ENCODE measurements at places on chromosomes 7 and 10. TPM values are rescaled to one million over a fixed set of nuclear protein-coding genes. Genes with fewer than 3 reads are reported as not detected.
A peak's percentile ranks its signal among the peaks of the same experiment; 100 is the strongest.

GRCh38 chr10:47182934-47183703 is 116.9 kb upstream of the GDF10 start:
- H3K4me1 ChIP-seq, result no peaks in the 10 kb centered on the region
- H3K27me3 ChIP-seq, result no peaks in the 10 kb centered on the region
- no peak overlapping the region for H3K4me3 ChIP-seq
- no peak for DNase-seq
- no peaks in the 10 kb centered on the region for H3K36me3 ChIP-seq

Gene SNX10
- 5.4 TPM for total RNA-seq

Gene ASAH2B
- total RNA-seq, result 7.6 TPM

GRCh38 chr7:127782654-127783559 is 130.9 kb downstream of the SND1 start:
- DNase-seq, result peak; percentile 24
- peaks cover 12% of the 10 kb centered on the region for H3K4me1 ChIP-seq
- H3K27me3 ChIP-seq, result no peaks in the 10 kb centered on the region
- no peak overlapping the region for H3K27ac ChIP-seq

- H3K27ac ChIP-seq, result no peak overlapping the region
- H3K36me3 ChIP-seq, result no peaks in the 10 kb centered on the region
- DNase-seq, result no peak
- H3K4me1 ChIP-seq, result no peaks in the 10 kb centered on the region
- H3K4me3 ChIP-seq, result no peak overlapping the region
- no peaks in the 10 kb centered on the region for H3K27me3 ChIP-seq
These were observed 223.3 kb upstream of the NFE2L3 start for GRCh38 chr7:25928549-25929330.

Gene BRAF
- 24.1 TPM for total RNA-seq

GRCh38 chr7:121027761-121028669 is 39.5 kb downstream of the CPED1 start:
- no peaks in the 10 kb centered on the region for H3K27me3 ChIP-seq
- no peak overlapping the region for H3K27ac ChIP-seq
- no peaks in the 10 kb centered on the region for H3K36me3 ChIP-seq
- peak; percentile 33 for DNase-seq
- H3K4me1 ChIP-seq, result peaks cover 4% of the 10 kb centered on the region

- H3K36me3 ChIP-seq, result peaks cover 7% of the 10 kb centered on the region
- H3K4me3 ChIP-seq, result no peak overlapping the region
- no peak for DNase-seq
- H3K27me3 ChIP-seq, result no peaks in the 10 kb centered on the region
- H3K4me1 ChIP-seq, result no peaks in the 10 kb centered on the region
These were observed 146.6 kb downstream of the LCOR start for GRCh38 chr10:96978621-96979154.

DNA sequence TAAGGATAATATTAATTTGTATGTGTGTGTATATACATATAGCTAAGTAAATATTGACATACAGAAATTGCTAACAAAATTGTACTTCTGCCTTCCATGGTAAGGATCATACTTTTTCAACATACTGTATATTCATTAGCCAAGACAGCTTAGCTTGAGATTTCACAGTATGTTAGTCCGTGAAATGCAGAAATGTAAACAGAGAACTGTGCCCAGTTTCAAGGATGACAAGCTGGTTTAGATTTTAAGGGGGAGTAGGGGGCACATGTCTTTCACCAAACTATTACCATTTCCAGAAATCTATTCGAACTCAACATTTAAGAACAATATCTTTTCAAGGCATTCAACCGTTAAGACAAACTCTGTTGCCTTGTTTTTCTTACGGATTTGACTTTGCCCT is 182.2 kb downstream of the SORCS1 start:
- DNase-seq, result no peak
- no peaks in the 10 kb centered on the region for H3K36me3 ChIP-seq
- no peaks in the 10 kb centered on the region for H3K27me3 ChIP-seq
- H3K4me1 ChIP-seq, result no peaks in the 10 kb centered on the region

GRCh38 chr7:57256637-57257375 is 124.6 kb upstream of the ZNF479 start:
- H3K27me3 ChIP-seq, result no peaks in the 10 kb centered on the region
- H3K27ac ChIP-seq, result no peak overlapping the region
- DNase-seq, result no peak
- H3K4me3 ChIP-seq, result no peak overlapping the region

DNA sequence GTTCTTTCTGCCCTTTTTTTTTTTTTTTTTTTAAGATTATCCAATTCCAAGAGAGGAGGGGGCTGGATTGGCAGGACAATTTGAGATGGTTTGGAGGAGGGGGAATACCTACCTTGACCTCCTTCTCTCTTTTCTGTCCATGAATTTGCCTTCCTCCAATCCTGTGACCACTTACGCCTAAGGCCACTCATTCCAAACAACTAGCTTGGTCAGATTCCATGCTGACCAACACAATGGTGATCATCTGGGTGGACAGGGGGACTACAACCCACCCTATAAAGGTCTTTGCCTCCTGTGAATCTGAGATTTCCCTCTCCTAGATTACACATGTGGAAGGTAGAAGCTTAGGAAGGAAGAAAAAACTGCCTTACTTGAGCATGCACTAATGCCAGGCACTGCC is 2.3 kb upstream of the LDB1 start:
- H3K36me3 ChIP-seq, result no peaks in the 10 kb centered on the region
- peaks cover 34% of the 10 kb centered on the region for H3K4me1 ChIP-seq
- H3K4me3 ChIP-seq, result no peak overlapping the region
- H3K27ac ChIP-seq, result no peak overlapping the region

- no peaks in the 10 kb centered on the region for H3K27me3 ChIP-seq
- H3K27ac ChIP-seq, result no peak overlapping the region
These were observed 130.7 kb upstream of the SH2B2 start for GRCh38 chr7:102155821-102156441.

DNA sequence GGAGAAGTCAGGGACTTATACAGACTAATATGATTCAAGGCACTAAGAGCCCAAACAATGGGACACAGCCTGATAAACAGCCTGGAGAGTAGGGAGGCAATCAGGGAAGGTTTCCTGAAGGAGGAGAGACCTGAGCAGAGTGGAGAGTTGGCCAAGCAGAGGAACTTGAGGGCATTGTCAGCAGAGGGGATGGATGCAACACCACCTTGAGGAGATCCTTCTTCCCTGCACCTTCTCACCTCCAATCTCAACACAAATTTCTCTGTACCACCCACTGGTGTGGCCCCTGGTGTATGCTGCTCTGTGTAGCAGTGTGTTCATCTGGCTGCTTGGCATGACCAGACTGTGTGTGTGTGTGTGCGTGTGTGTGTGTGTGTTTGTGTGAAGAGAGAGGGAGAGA is 146.2 kb downstream of the WDR11 start:
- H3K27ac ChIP-seq, result no peak overlapping the region
- no peaks in the 10 kb centered on the region for H3K27me3 ChIP-seq
- no peaks in the 10 kb centered on the region for H3K4me1 ChIP-seq

Gene CNPY1
- total RNA-seq, result not detected

GRCh38 chr7:114645451-114645850 is 230.8 kb downstream of the FOXP2 start:
- no peak overlapping the region for H3K27ac ChIP-seq
- H3K4me3 ChIP-seq, result no peak overlapping the region
- H3K4me1 ChIP-seq, result no peaks in the 10 kb centered on the region
- no peaks in the 10 kb centered on the region for H3K36me3 ChIP-seq
- H3K27me3 ChIP-seq, result no peaks in the 10 kb centered on the region
- no peak for DNase-seq

GRCh38 chr10:86260564-86260963 is 106.0 kb downstream of the GRID1 start:
- no peak overlapping the region for H3K4me3 ChIP-seq
- H3K4me1 ChIP-seq, result peaks cover 3% of the 10 kb centered on the region
- H3K27me3 ChIP-seq, result peaks cover 6% of the 10 kb centered on the region
- H3K36me3 ChIP-seq, result no peaks in the 10 kb centered on the region
- no peak overlapping the region for H3K27ac ChIP-seq
- DNase-seq, result no peak

Gene CALML5
- total RNA-seq, result not detected

DNA sequence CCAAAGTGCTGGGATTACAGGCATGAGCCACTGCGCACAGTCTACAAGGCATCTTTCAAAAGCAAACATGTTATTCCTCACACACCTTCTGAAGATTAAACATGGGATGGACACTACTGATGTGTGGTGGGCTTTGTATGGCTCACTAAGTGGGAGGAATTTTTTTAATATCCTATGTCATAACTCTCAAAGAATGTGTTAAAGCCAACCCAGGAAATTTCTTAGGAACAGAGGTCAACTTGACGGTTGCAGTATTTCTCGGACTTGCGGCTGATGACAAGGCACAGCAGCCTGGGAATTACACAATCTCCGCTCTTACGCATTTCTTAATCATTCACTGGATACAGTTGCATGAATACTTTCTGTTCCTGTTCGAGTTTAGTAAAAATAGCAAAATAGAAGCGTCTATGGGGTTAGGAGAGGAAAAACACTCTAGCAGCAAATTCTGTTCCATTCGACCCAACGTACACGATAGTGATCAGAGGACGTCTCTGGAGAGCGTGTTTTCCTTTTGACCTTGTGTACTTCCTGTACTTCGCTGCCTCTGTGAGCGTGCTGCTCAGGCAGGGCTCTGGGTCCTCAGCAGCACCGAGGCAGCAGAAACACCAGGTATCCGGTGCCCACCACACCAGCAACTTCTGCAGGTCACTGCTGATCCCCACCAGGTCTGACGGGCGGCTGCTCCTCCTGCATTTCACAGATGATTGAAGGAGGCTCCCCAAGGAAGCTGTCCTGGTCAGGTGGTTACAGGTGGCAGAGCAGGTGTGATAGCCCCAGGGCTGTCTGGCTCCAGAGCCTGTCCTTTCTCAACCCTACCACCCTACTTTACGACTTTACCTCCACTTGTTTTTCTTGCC is 26.4 kb upstream of the SRGN start:
- H3K27ac ChIP-seq, result peak overlapping the region; percentile 96
- peaks cover 32% of the 10 kb centered on the region for H3K4me1 ChIP-seq
- DNase-seq, result peak; percentile 98
- H3K27me3 ChIP-seq, result no peaks in the 10 kb centered on the region
- H3K4me3 ChIP-seq, result peak overlapping the region; percentile 48

Gene LRRC4
- total RNA-seq, result 4.5 TPM

- H3K4me1 ChIP-seq, result peaks cover 64% of the 10 kb centered on the region
- peaks cover 7% of the 10 kb centered on the region for H3K36me3 ChIP-seq
- DNase-seq, result peak; percentile 86
- H3K27me3 ChIP-seq, result no peaks in the 10 kb centered on the region
- H3K27ac ChIP-seq, result peak overlapping the region; percentile 83
These were observed 68.8 kb upstream of the GSDME start for GRCh38 chr7:24825931-24826661.

- H3K27me3 ChIP-seq, result no peaks in the 10 kb centered on the region
- H3K4me3 ChIP-seq, result no peak overlapping the region
- peaks cover 6% of the 10 kb centered on the region for H3K4me1 ChIP-seq
These were observed 382.2 kb upstream of the ZMIZ1 start for GRCh38 chr10:78686444-78687060.

Gene EN2
- total RNA-seq, result not detected

- H3K27me3 ChIP-seq, result peaks cover 2% of the 10 kb centered on the region
- H3K36me3 ChIP-seq, result no peaks in the 10 kb centered on the region
- DNase-seq, result no peak
- H3K27ac ChIP-seq, result no peak overlapping the region
These were observed 128.6 kb downstream of the APBB1IP start for GRCh38 chr10:26566525-26567350.

Gene TPK1
- total RNA-seq, result 2.2 TPM

DNA sequence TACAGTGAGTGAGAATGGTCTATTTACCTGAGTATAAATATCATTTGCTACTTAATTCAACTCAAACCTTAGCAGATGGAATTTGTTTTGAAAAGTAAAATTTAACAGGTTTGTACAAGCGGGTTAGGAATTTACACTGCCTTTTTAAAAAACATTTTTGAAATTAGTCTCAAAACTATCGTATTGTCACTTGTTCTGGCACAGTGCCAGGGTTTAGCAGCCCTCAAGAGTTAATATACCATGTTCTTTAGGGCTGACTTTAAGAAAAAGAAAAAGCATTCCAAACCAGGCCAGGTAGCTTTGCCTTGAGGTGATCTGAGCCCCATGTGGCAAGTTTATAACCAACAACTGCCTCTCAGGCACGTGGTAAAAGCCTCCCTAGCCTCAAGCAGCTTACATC is 17.8 kb downstream of the CCNJ start:
- H3K27ac ChIP-seq, result no peak overlapping the region
- no peaks in the 10 kb centered on the region for H3K27me3 ChIP-seq
- DNase-seq, result no peak
- H3K4me3 ChIP-seq, result no peak overlapping the region

- H3K4me3 ChIP-seq, result no peak overlapping the region
- no peak overlapping the region for H3K27ac ChIP-seq
- no peaks in the 10 kb centered on the region for H3K27me3 ChIP-seq
- no peak for DNase-seq
- no peaks in the 10 kb centered on the region for H3K4me1 ChIP-seq
- H3K36me3 ChIP-seq, result no peaks in the 10 kb centered on the region
These were observed 115.6 kb upstream of the RNF32 start for GRCh38 chr7:156524818-156525597.

Gene ANKRD61
- 0.18 TPM for total RNA-seq

DNA sequence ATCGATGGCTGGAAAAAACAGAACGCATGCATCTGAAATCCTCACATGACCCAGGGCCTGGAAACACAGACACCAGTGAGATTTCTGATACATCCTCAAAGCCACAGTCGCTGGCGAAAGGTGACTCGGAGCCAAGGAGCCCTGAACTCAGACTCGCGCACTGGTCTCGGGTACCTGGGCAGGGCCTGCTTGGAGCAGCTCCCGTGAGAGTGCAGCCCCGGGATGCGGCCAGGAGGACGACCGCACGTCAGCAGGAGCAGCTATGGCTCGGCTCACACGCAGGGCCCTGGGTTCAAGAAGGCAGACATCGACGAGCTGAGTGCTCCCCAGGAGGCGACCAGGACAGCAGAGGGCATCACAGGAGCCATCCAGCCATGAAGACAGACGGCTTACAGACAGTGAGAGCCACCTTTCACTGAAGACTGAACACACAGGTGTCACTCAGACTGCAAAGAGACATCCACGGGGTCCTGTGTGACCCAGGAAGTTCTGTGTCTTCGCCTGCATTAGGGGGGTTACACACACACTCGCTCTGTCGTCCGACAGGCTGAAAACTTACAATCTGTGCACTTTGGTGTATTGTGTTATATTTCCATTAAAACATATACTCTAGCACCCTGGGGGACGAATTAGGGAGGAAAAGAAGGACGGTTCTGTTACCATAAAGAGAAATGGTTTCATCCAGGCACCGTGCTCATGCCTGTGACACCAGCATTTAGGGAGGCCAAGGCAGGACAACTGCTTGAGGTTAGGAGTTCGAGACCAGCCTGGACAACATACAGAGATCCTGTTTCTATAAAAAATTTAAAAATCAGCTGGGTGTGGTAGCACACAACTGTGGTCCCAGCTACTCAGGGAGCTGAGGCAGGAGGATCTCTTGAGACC is 227.7 kb downstream of the MAD1L1 start:
- no peak overlapping the region for H3K4me3 ChIP-seq
- no peaks in the 10 kb centered on the region for H3K27me3 ChIP-seq
- peaks cover 2% of the 10 kb centered on the region for H3K4me1 ChIP-seq
- DNase-seq, result no peak

GRCh38 chr7:90530263-90530662 is 60.8 kb downstream of the PTTG1IP2 start:
- H3K27me3 ChIP-seq, result no peaks in the 10 kb centered on the region
- no peaks in the 10 kb centered on the region for H3K4me1 ChIP-seq
- no peaks in the 10 kb centered on the region for H3K36me3 ChIP-seq
- H3K4me3 ChIP-seq, result no peak overlapping the region
- no peak overlapping the region for H3K27ac ChIP-seq
- DNase-seq, result peak; percentile 56

Gene SEMA3E
- 3.7 TPM for total RNA-seq

Gene SEMA3A
- total RNA-seq, result 31.3 TPM

Gene GPR37
- 9.8 TPM for total RNA-seq

Measured in astrocyte (in vitro differentiated cells and primary cell).